Lower leg skin (tissue), 4 donors: ENCODE measurements at places on chromosomes 12 and 14. TPM values are rescaled to one million over a fixed set of nuclear protein-coding genes. Genes with fewer than 3 reads are reported as not detected.

Gene CLEC7A
- 4.8 TPM for total RNA-seq

DNA sequence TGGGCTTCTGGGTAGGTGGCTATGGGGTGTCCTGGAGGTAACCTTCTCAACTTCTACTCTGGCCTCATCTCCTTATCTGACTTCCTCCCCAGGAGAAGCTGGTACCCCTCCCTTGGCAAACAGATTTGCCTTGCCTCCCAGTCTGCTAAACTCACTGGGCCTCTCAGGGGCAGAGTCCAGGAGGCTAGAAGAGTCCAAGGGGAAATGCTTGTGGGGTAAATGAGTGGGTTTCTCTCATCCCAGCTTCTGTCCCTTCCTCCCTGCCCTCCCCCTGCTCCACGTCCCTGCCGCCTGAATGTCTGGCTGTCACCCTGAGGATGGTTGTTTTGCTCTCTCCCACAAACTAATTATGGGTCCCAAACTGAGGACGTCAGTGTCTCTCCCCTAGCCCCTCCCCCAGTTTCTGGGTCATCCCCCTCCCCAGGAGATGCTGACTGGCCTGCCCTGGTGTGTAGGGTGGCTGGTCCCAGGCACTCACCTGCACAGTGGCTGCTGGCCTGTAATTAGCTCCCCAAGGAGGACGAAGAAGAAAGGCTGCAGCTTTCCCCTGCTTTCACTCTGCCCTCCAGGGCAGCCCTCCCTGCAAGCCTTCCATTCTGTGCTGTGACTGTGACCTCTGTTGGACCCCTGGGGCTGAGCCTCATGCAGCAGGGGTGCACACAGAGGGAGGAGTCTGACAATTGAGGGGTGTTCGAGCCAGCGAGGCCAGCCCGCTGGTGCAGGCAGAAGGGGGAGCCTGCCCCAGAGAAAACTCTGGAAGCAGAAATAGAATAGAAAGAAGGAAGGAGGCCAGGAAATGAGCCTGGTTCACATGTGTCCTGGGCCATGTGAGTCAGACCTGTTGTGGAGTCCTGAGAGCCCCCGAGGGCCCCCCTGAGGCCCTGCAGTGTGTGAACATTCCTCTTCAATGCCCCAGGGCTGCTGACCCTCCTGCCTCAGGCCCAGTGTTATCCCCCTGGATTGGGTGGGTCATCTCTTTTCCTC lies at the start of gene LRP1-AS:
Gene LRP1-AS, minus strand, starts transcription at position 659 of the 984 bp plus-strand sequence.
- DNase-seq: no peak

DNA sequence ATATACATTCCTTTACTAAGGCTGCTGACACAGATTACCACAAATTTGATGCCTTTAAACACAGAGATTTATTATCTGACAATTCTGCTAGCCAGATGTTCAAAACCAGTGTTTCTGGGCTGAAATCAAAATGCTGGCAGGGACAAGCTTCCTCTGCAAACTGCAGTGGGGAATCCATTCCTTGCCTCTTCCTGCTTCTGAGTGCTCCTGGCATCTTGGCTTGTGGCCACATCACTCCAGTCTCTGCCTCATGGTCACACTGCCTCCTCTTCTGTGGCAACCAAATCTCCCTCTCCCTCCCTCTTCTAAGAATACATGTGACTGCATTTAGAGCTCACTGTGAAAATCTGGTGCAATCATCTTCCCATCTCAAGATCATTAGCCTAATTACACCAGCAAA lies 235.7 kb downstream of the TTC8 start:
- DNase-seq: no peak

- no peak for DNase-seq
These were observed 165.4 kb downstream of the FOXG1 start for GRCh38 chr14:28931999-28932398.

- no peak for DNase-seq
These were observed 12.1 kb downstream of the CCDC63 start for GRCh38 chr12:110858848-110859247.

DNA sequence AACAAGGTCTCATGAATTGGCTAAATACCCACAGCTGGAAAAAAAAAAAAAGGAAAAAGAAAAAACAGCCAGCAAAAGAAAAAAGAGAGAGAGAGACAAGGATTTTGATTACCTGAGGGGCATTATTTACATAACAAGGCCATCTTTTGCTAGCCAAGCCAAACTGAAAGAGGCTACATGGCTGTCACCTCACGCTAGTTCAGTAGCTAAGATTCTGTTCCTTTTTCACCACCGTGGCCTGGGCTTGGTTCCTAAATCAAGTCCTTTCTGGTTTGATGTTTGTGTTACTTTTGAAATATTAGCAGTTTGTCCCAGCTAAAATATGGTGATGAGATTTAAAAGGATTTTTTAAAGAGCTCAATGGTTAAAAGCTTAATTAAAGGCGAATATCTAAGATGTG lies 2.0 kb upstream of the SDS start:
- DNase-seq: no peak

- DNase-seq: no peak
These were observed 13.6 kb upstream of the FOXN3 start for GRCh38 chr14:89430391-89431236.

DNA sequence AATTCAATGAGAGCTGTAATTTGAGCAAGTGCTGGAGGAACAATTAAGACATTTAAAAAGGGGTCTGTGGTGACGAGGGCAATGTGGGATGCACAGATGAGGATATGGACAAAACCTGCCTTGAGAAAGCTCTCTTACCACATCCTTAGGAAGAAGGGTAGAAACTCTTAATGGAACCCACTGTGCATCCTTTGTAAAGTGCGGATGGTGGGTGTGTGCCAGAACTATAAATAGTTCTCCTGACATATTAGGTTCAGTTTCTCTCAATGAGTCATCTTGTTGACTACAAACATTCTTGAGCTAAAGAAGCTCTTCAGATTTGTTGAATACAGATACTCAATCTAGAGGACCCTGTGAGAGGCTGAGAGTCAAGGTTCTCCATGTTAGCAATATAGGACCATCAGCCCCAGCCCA lies 106.1 kb upstream of the ANO4 start:
- DNase-seq: no peak

Gene NCOR2
- 92.1 TPM for total RNA-seq

DNA sequence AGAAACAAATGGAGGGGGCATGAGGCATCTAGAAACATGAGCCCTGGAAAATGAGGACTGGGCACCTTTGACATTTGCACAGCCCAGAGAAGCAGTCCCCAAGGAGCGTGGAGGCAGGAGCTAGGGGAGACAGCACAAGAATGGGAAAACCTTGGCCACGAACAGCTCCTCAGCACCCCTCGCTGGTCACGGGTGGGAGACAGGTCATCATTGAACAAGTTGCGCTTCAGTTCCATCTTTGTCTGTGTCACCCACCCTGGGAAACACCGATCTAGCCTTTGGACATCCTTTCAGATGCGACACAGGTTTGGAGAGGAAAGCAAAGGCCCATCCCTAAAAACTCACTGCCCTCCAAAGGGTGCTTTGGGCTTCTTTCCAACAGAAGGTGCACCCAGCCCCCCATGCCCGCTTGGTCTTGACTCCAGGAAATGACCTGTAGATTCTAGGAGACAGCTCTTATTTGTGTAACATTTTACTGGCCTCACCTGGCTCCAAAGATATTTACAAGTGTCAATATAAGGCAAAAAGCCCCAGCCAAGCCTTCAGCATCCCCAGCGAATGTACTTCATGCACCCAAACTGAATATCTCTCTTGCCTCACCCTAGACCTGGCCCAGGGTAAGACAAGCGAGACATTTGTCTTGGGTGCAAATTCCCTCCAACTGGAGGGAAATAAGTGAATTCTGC lies 28.8 kb upstream of the CLMN start:
- peak; percentile 23 for DNase-seq

DNA sequence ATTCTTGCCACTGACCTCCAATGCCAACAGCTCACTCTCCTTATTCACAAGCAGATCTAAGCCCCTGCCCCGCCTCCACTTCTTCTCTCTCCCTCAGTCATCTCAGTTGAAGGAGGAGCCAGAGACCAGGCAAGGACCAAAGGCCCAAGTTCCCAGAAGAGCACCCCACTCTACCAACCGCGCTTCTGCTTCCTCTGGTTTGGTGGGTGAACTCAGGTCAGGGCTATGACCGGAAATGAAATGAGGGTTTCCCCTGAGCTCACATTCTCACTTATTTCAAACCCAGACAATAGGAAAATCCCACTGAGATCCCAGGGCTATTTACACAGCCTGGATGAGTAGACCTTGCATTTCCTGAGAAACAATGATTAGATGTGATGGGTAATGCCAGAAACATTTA lies 9.9 kb downstream of the DPF3 start:
- DNase-seq: no peak

Gene SDR9C7
- 114 TPM for total RNA-seq

Gene HCAR1
- 0.15 TPM for total RNA-seq

Gene GALNT9
- total RNA-seq: not detected

Gene MIS18BP1
- total RNA-seq: 23.2 TPM

Gene ATP2B1
- total RNA-seq: 27.7 TPM

Gene PLEKHG7
- total RNA-seq: not detected

Gene RD3L
- total RNA-seq: not detected

Gene PIWIL1
- total RNA-seq: not detected

Gene COPS7A
- total RNA-seq: 51.4 TPM

- no peak for DNase-seq
These were observed 2.3 kb downstream of the ANKRD9 start for GRCh38 chr14:102507081-102507856.

GRCh38 chr12:118219772-118220171 lies 83.8 kb downstream of the PEBP1 start:
- no peak for DNase-seq

DNA sequence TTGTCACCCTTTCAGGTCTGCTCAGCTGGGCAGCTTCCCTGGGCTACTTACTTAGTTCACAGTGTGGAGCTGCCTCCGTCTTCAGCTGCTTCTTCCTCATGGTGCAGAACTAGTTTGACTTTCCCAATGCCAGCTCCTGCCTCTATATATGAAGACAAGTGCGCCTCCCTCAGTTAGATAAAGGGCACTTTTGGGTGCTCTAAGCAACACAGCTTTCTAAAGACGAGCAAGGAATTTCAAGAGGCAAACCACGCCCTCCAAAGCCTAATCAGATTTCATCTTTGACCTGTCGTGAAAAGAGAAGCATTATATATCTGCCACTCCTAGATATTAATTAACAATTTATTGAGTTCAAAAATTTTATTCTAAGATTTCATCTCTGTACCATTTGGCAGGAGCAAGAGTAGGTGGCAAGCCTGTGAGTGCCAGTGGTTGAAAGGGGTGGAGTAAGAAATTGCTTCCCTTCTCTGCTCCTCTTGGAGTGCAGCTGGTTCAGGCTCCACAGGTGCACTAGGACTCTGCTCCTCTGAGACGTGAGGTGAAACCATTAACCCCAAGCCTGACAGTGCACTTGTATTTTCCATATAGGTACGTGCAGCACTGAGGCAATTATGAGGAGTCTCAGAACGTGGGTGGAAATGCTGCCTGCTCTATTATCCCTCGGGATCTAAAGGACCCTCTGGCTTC lies 2.1 kb upstream of the SLC11A2 start:
- DNase-seq: no peak

DNA sequence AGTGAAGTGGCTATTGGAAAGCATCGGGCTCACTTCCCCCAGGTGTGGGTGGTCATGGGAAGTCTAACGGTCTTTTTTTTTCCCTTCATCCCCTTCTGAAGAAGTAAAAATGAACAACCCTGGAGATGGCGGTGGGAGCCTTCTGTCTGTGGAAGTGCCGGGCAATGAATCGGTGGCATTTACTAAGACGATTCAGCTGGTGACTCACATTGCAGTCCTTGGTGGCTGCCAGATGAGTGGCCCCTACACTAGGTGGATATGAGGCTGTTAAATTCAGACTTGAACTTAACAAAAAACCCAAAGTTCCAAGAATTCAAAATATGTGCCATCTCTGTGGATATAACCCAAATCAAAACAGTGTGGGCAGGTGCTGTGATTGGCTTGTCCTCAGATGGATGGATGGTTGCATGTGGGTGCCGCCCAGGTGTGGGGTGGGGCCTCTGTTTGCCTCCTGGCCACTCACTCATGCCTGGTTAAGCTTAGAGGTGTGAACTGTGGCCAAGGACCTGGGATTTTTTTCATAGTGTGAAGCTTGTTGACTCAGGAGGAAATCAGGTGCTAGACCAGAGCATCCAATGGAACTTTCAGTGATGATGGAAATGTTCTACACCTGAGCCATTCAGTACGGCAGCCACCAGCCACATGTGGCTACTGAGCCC lies 176.7 kb upstream of the NOS1 start:
- DNase-seq: no peak

DNA sequence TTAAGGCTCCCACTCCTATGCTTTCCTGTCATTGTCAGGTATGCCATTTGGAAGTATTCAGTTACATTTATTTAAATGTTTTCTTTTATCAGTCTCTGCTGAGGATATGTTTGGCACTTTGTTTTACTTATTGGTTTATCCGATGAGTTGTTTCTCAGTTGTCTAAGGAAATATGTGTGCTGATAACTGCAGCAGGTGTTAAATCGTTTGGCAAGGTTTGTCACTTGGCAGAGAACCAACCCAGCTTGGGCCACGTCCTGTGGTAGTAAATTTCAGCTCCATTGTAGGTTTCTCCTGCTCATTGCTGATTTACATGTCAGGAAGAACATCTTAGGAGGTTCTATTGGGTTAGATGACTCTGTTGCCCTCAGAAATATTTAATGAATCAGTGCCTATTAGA lies 22.0 kb upstream of the MGST1 start:
- DNase-seq: no peak

Gene PABPN1
- 38.5 TPM for total RNA-seq

Gene KRT77
- 659 TPM for total RNA-seq

GRCh38 chr12:13152281-13152680 lies 44.2 kb upstream of the EMP1 start:
- no peak for DNase-seq

GRCh38 chr14:55843718-55844403 lies 263.9 kb downstream of the KTN1 start:
- DNase-seq: no peak

DNA sequence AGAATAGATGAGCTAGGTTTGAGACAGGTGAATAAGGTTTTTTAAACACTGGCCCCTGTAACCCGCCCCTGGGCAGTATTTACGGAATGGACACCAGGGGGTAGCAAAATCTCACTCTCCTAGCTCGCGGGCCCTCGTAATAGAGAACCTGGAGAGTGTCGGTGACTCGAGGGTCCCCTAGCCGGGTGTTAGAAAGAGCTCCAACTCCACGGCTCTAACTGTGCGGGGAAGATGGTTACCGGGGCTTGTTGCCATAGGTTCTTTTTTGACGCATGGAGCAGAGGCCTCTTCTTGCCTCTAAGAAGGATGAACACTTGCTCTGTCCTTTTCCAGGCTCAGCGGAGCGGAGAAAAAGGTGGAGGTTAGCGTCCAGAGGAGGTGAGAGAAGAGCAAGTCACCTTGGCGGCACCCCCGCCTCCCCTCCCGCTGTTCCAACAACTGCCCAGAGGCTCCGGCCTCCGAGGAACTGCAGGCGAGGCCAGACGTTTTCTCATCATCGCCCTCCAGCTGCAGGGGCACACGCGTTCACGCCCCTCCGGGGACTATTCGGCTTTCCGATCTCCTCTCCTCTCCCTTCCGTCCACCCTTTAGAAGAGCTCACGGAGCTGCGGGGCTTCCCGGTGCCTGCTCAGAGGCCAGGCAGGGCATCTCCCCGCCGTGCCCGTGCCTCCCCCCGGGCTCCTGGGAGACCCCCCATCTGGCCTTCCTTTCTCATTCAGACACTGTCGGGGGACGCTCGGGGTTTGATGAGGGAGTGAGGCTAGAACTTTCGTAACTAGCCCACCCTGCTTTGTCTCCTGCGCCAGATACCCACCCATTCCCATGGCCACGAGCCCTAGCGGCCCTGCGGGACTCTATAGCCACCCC lies 1.4 kb upstream of the ARHGEF40 start:
- peak; percentile 88 for DNase-seq
